ENCODE measurements at places on chromosomes 3 and 15.

GRCh38 chr15:39177561-39177960 is 403.3 kb upstream of the THBS1 start:
- DNase-seq: no peak

- no peak for DNase-seq
Measured at GRCh38 chr15:82140886-82141285, 95.1 kb upstream of the MEX3B start.

DNA sequence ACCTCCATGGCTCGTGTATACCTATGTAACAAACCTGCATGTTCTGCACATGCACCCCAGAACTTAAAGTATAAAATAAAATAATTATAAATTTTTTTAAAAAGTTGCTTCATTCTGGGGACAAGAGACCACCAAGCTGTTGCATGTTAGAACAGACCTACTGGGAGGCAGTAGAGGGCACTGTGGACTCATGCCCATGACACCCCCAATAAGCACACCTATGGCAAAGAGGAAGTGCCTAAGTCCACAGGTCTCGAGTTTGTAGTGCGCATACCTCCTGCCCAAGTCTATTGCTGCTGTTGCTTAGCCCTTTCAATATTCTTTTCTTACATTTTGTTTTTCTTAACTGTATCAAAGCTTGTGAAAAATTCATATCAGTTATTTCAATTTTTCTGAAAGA is 267.9 kb upstream of the THBS1 start:
- no peak for DNase-seq

DNA sequence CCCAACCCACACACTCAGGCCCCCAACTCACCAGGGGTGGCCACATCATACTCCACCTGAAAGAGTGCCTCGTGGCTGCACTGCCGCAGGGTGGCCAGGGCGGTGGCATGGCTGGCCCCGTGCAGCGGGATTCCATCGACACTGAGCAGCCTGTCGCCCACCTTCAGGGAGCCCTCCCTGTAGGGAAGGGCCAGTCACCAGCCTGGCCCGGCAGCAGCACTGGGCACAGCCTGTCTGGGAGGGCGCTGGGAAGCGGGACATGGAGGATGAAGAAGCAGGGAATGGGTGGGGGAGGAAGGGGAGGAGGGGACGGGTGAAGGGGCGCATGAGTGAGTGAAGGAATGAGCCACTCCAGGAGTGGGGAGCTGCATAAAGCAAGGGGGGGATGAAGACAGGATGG is 18.5 kb downstream of the GRIP2 start:
- DNase-seq: no peak

GRCh38 chr15:55526559-55527036 is 18.6 kb upstream of the DNAAF4 start:
- peak; percentile 50 for DNase-seq

DNA sequence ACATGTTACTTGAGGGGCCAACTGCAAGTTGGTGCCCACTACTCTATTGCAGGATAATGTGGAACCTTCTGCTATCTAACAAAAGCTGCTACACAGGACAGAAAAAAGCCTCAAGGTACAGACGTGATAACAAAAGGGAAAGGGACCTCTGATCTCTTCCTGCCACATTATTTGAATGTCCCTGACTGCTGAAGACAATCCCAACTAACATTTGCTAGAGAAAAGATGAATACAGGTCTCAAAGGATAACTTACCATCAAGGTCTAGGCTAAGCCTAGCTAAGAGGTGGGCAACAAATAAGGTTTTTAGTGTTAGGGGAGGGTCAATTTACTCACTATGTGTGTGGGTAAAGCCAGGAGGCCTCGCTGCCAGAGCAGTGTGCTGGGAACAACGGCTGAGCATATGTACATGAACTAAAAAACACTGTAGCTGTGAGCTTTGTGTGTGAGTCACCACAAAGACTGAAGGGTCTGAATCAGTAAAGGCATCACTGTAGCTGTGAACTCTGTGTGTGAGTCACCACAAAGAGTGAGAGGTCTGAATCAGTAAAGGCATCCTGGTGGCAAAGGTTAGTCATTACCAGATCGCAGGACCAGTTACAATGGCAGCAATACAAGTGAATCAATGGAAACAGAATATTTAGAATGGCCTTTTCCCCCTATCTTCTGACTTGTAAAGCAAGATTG is 111.7 kb downstream of the LMLN start:
- peak; percentile 95 for DNase-seq

DNA sequence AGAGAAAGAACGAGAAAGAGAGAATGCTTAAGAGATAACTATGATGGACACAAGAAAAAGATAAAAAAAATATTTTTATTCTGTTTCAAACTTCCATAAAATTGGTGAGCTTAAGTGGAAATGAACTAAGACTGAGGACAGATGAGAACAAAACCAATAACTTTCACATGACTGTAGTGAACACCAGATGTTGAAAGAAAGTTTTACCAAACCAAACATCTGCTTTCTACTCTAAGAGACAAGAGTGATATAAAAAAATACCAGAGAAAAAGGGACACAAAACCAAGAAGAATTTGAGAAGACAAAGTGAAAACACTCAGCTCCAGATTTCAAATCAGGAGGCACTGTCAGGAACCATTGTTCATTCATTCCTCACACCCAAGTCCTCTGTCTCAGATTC is 147.9 kb downstream of the IMPG2 start:
- DNase-seq: no peak

DNA sequence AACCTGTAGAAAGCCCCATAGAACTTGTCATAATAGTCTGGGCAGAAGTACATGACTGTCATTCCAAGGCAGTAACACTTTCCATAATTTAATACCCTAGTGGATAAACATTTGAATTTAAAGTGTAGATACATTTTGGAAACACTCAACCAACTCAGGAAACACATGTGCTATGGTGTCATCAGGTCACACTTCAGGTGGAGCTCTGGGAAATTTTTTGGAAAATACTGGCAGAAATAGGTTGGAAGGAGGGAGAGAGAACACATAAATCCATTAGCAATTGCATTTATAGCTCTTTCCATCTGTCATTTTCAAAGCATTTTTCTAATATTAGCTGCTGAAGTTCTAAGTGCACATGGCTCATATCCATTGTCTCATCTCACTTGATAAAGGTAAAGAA is 135.7 kb downstream of the MEIS2 start:
- no peak for DNase-seq

DNA sequence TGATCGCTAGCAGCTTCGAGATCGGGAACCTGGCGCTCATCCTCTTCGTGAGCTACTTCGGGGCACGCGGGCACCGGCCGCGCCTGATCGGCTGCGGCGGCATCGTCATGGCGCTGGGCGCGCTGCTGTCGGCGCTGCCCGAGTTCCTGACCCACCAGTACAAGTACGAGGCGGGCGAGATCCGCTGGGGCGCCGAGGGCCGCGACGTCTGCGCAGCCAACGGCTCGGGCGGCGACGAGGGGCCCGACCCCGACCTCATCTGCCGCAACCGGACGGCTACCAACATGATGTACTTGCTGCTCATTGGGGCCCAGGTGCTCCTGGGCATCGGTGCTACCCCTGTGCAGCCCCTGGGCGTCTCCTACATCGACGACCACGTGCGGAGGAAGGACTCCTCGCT is 62.5 kb downstream of the SLCO3A1 start:
- no peak for DNase-seq

- peak; percentile 19 for DNase-seq
Measured at GRCh38 chr3:169295126-169295525, 368.4 kb downstream of the MECOM start.

DNA sequence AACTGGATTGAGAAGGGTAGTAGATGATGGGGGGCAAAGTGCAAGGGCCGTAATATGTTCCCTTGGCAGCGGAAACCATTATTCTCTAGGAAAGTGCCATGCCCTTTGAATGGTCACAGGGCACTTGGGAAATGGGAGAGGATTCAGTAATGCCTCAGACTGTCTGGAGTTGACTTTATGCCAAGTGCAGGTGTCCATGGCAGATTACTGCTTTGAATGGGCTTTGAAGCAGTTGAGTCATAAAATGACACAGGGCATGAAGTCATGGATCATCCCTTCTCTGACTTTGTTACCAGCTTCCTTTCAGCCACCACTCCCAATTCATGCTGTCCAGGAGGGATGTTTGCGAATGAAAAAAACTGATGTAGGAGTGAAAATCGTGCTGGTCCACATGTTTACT is 20.1 kb downstream of the AADACL2 start:
- DNase-seq: no peak

DNA sequence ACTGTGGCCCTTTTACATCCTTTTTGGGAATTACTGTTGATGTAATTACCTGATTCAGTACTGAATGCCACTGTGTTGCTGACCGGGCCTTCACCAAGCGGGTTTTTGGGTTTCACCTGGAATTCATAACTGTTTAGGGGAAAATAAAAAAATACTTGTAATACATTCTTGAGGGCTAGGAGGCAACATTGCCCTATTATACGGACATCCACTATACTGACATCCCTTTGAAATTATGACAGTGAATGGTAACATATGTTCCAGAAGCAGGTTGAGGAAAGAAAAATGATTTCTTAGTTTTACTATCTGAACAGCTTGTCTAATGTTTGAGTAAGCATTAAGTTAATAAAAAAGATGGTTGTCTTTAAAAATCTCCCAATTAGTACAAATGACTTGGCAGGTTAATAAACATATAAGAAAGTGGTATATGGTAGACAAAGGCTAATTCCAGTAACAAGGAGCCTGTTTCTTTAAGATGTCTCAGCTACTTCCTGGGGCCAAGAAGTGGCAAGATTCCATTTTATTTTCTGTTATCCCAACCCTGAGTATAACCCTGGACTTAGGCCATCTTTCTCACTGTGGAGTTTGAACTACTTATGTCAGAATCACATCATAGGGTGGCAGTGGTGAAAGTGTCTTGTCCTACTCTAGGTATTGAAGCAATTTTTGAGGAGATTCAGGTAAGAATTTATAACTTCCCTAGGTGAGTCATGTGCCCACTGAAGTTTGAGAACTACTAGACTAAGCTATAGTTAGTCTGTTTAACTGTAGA is 45.5 kb downstream of the TFG start:
- DNase-seq: no peak

DNA sequence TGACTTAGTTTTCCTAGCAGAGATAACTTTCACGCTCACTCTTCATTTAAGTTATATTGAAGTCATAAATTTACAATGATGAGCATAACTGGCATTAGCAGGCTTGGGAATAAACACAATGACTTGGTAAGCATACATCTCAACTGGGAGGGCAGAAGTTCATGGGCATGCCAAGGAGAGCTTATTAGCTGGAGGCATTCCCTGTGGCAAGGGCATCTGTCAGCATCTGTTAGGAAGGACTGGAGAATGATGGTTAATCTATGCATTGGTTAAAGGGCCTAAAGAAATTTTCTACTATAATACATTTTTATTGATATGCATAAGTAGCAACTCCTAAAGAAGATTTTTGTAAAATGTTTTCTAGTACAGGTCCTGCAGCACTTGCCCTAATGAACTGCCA is 52.4 kb downstream of the NEK11 start:
- no peak for DNase-seq

GRCh38 chr15:38646716-38647115 is 82.1 kb upstream of the RASGRP1 start:
- DNase-seq: no peak

DNA sequence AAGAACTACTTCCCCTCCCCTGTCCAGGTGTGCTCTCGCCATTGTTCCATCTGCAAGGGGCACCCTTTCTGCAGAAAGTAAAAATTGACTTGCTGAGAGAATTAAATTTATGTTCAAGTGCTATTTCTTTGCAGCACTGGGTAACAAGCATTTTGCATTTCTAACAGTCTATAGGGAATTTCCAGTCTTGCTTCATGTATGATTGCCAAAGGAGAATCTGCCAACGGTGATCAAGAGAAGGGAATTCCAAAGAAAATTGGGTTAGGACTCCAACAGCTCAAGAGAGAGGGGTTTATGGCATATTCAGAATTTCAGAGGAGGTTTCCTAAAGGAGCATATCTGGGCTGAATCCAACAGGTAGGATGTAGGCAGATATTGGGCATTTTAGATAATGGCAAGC is 136.7 kb upstream of the WNT5A start:
- DNase-seq: no peak

GRCh38 chr15:72375501-72375845 is 341 bp downstream of the HEXA start:
- no peak for DNase-seq

DNA sequence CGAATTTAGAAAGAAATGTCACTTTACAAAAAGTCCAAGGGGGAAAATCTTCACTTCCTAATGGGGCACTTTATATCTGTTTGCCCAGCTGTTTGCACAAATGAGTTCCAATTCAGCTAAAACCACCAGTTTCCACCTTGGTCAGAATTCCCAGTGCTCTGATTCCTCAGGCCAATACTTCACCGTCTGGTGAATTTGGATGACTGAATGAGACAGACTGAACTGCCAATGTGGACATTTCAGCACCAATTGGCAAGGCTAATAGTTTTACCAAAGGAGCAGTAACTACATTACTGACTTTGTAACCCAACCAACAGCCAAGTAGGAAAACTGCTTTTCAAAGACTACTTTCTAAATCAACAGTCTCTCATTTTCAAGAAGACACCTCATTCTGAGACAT is 51.8 kb downstream of the ABI3BP start:
- no peak for DNase-seq

DNA sequence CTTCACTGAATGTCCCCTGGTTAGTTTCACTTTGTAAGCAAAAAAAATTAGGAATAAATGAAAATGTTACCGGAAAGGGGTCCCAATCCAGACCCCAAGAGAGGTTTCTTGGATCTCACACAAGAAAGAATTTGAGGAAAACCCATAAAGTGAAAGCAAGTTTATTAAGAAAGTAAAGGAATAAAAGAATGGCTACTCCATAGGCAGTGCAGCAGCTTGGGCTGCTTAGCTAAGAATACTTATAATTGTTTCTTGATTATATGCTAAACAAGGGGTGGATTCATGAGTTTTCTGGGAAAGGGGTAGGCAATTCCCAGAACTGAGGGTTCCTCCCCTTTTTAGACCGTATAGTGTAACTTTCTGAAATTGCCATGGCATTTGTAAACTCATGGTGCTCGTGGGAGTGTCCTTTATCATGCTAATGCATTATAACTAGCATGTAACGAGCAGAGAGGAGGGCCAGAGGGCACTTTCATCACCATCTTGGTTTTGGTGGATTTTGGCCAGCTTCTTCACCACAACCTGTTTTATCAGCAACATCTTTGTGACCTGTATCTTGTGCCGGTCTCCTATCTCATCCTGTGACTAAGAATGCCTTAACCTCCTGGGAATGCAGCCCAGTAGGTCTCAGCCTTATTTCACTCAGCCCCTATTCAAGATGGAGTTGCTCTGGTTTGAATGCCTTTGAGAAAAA is 41.0 kb upstream of the CMSS1 start:
- no peak for DNase-seq

GRCh38 chr3:27826448-27826847 is 104.3 kb upstream of the EOMES start:
- DNase-seq: no peak

- no peak for DNase-seq
Measured at GRCh38 chr3:100602506-100603444, 6.6 kb upstream of the ADGRG7 start.

DNA sequence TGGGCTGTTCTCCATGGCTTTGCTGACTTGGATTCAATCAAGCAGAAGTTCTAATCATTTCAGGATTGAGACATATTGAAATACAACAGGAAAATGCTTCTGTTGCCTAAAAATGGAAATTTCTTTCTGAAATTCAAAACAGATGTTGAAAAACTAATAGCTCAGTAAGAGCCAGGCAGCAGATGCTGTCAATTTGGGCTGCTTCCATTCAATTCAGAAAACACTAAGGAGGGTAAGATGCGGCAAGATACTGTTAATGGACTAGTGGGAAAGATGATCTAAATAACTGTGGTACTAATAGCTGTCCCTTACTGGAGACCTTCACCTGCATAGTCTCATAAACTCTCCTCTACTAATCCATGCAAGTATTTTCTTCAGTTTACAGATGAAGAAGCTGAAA is 53.5 kb downstream of the DGKG start:
- DNase-seq: no peak

Data from fibroblast of skin of back (primary cell).